Pancreas (tissue), 10 donors: ENCODE measurements at places on chromosomes 16 and 17. TPM values are rescaled to one million over a fixed set of nuclear protein-coding genes. Genes with fewer than 3 reads are reported as not detected.

DNA sequence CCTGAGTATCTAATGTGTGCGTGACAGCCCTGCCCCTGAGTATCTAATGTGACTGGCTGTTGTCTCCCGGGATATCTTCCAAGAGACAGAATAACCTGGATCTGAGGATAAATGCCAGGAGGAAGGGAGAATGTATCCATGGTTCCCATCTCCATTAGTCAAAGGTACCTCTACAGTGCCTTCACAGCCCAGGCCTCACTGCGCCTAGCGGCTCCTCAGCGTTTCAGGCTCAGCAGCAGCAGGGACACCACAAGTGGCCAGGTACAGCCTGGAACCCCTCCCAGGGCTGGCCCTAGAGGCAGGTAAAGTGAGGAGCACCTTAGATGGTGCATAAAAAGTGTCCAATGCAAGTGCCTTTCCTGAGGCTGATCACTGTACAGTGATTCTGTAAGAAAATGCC is 32.0 kb downstream of the SOCS3 start:
- H3K27ac ChIP-seq = no peak overlapping the region
- H3K4me3 ChIP-seq = no peak overlapping the region
- DNase-seq = no peak
- H3K27me3 ChIP-seq = no peaks in the 10 kb centered on the region

HCRT gene
- total RNA-seq = not detected

CRYBA1 gene
- total RNA-seq = not detected

DNA sequence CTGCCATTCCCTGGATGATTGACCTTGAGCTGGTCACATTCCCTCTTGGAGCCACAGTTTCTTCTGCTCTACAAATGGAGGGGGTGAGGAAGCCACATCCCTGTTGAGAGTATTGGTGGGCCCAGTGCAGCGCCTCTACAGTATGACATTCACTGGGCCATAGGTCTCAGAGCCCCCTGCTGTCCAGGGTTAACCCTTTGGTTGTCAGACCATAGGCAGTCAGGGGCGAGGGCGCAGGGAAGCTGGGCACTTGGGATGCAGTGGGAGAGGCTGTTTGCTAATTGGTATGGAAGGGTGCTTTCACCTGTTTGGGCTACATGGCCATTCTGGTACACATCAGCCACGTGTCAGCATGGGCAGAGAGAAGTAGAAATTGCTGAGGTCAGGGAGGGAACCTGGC is 27.3 kb upstream of the WFDC1 start:
- H3K27me3 ChIP-seq = peaks cover 4% of the 10 kb centered on the region
- H3K36me3 ChIP-seq = no peaks in the 10 kb centered on the region
- H3K4me3 ChIP-seq = no peak overlapping the region
- no peak for DNase-seq
- H3K4me1 ChIP-seq = no peaks in the 10 kb centered on the region

- no peaks in the 10 kb centered on the region for H3K36me3 ChIP-seq
- no peaks in the 10 kb centered on the region for H3K4me1 ChIP-seq
- H3K27me3 ChIP-seq = no peaks in the 10 kb centered on the region
- H3K4me3 ChIP-seq = peak overlapping the region; percentile 69
Measured at GRCh38 chr16:2881783-2882649, 999 bp upstream of the FLYWCH2 start.

DNA sequence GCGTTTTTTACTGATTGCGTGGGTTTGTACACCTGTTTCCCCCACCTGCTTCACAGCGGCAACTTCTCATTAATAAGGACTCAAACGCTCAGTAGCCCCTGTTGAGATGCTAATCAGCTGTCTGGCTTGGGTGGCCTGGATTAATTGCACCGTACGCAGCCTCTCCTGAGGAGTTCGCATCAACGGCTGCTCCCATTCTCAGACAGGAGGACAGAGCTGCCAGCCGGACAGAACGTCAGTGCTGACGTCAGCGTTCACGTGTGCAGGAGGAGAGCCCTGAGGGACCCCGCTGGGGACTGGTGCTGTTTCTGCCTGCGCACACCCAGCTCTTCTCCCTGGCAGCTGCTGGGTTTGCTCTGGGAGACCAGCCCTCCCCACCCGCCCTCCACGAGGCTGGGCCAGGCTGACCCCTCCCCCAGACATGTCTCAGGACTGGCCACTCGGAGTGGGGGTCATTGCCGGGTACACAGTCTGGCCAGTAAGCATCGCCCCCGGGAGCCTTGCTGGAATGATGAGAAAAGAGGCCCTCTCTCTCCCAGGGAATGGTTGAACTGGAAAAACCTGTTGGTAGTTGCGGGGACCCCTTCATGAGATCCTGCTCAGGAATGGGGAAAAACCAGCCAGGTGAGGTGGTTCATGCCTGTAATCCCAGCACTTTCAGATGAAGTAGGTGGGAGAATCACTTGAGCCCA is 5.7 kb upstream of the BANP start:
- no peak overlapping the region for H3K4me3 ChIP-seq
- no peaks in the 10 kb centered on the region for H3K36me3 ChIP-seq
- H3K4me1 ChIP-seq = no peaks in the 10 kb centered on the region
- peak overlapping the region; percentile 84 for H3K27ac ChIP-seq

DNA sequence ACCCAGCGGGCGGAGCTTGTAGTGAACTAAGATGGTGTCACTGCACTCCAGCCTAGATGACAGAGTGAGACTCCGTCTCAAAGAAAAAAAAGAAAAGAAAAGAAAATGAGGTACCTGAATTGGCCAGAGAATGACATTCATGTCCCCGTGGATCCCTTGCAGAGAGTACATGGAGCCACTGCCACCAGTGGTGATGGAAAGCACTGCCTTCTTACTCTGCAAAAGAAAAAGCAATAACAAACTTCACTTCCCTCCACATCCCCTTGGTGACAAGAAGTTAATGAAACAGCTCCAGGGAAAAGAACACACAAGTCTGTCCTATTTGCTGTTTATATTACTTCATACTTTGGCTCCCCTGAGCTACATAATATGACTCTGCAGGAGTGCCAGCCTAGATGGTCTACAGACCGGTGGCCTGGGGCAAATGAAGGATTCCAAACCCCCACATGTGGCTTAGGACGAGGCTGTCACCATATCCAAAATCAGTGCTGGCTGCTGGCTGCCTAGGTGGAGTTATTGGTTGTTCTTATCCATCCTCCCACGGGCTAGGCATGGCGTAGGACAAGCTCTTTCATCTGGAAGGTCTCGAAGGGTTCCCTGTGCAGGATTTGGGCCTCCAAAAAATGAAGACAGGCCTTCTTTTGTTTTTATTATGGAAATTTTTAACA is 13.3 kb downstream of the NQO1 start:
- no peak overlapping the region for H3K27ac ChIP-seq
- H3K27me3 ChIP-seq = no peaks in the 10 kb centered on the region
- H3K36me3 ChIP-seq = no peaks in the 10 kb centered on the region

RRAD gene
- total RNA-seq = 0.56 TPM

GRCh38 chr17:7562208-7562605 is 488 bp downstream of the SENP3 start:
- peak overlapping the region; percentile 80 for H3K4me3 ChIP-seq
- H3K4me1 ChIP-seq = peaks cover 42% of the 10 kb centered on the region
- peaks cover 6% of the 10 kb centered on the region for H3K36me3 ChIP-seq
- H3K27ac ChIP-seq = peak overlapping the region; percentile 86
- H3K27me3 ChIP-seq = no peaks in the 10 kb centered on the region

GRCh38 chr16:11307639-11308492 is 26.7 kb upstream of the PRM1 start:
- H3K36me3 ChIP-seq = no peaks in the 10 kb centered on the region
- no peak for DNase-seq
- no peak overlapping the region for H3K4me3 ChIP-seq
